Left ventricle myocardium superior (tissue), 1 donor: ENCODE measurements at places on chromosomes 4 and X.

DNA sequence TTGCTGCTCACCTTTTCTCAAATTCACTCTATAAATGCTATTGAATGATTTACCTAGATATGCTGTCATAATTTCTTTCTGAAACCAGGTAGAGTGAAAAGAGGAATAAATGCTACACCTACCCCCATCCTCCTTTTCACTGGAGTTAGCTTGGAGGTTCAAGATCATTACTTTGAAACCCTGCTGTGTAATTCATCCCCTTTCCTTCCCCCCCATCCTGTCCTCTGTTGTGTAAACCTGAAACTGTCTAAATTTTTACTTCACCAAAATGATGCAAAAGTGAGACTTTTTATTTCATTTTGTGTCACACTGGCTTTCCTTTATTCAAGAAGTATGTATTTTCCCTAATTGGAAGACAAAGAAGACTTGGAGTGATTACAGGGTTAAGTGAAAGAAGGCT, 5.4 kb downstream of the ZCCHC18 start:
- no peak for DNase-seq

- no peak for DNase-seq
Measured at GRCh38 chr4:173246719-173247118, 78.1 kb downstream of the GALNT7 start.

GRCh38 chrX:40871385-40872082, 136.2 kb upstream of the MED14 start:
- no peak for DNase-seq

GRCh38 chrX:50614460-50614859, 143.8 kb upstream of the DGKK start:
- no peak for DNase-seq

GRCh38 chrX:142994988-142995387, 30.7 kb upstream of the SPANXN4 start:
- no peak for DNase-seq

GRCh38 chrX:45622538-45622937, 421.9 kb upstream of the DIPK2B start:
- DNase-seq: no peak

DNA sequence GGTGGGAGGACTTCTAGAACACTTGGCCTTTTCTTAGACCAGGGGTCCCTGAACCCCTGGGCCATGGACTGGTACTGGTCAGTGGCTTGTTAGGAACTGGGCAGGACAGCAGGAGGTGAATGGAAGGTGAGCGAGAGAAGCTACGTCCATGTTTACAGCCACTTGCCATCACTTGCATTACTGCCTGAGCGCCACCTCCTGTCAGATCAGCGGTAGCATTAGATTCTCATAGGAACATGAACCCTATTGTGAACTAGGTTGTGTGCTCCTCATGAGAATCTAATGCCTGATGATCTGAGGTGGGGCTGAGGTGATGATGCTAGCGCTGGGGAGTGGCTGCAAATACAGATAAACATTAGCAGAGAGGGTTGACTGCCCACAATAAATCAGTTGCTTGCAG, 100.9 kb upstream of the IGFBP7 start:
- no peak for DNase-seq

GRCh38 chrX:9516635-9517034, 51.8 kb downstream of the TBL1X start:
- DNase-seq: no peak

- DNase-seq: peak; percentile 22
Measured at GRCh38 chr4:1401409-1402020, 4.7 kb downstream of the NKX1-1 start.

DNA sequence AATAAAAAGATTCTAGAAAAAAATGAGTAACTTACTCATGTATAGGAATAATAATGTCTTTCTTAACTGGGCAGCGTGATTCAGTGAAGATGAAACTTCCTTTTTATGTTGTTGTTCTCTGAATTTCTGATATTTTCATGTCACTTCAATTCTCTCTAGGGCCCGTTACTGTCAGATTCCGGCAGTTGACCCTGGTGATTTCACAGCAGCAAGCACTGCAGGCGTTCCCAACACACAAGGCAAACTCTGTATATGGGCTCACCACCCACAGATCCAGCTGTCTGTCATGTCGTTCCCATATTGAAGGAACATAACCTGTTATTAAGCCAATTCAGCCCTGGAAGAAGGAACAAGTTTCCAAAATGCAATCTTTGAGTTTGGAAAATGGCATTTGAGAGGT, 288.3 kb upstream of the GALNTL6 start:
- no peak for DNase-seq

DNA sequence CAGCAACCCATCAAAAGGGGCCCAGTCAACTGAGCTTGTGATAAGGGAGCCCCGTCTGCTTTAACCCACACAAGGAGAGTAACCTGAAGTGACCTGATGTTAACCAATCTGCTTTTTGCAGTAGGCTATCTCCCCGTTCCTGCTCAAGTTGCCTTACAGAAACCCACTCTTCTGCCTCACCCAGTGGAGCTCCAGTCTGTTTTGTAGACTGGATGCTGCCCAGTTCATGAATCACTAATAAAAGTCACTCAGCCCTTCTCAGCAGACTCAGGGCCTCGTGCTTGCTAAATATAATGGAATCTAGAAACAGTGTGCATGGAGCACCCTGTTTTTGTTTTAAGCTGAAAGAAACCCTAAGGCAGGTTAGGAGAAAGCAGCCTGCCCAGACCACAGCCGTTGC, 312.3 kb downstream of the FBXW7 start:
- no peak for DNase-seq

GRCh38 chrX:8887004-8887403, 85.8 kb upstream of the FAM9A start:
- DNase-seq: no peak

- DNase-seq: no peak
Measured at GRCh38 chrX:12825801-12826200, 34.6 kb downstream of the PRPS2 start.

GRCh38 chrX:97308171-97308570, 424.5 kb downstream of the RPA4 start:
- DNase-seq: no peak

DNA sequence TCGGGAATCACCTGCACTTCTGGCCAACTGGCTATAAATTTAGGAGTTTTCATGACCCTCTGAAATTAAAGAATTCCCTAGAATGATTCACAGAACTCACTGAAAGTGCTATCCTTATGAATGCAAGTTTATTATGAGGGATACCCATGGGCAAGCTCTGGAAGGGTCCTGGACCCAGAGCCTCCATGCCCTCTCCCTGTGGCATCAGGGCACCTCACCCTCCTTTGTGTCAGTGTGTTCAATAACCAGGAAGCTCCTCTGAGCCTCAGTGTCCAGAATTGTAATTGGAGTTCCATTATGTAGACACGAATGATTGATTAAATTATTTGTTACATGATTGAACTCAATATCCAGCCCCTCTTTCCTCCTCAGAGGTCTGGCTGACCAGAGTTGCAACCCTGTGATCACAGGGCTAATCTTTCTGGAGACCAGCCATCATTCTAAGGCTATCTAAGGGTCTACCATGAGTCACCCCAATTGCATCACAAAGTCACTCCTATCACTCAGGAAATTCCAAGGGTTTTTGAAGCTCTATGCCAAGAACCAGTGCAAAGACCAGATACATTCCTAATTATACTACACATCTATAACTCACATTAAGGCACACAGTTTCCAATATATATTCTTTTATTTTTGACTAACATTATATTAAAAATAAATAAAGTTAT, 8.9 kb downstream of the ANXA3 start:
- DNase-seq: no peak

DNA sequence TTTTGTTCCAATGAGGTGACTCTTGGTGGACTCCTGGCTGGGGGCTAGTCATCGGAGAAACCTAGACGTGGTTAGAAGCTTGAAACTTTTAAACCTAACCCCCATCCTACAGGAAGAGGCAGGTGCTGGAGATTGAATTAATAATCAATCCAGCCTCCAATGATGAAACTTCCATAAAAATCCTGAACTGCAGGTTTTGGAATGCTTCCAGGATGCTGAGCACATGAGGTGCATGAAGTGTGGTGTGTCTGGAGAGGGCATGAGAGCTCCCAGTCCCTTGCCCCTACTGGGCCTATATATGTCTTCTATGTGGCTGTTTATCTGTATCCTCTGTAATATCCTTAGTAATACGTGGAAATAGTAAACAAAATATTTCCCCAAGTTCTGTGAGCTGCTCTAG, 90.7 kb upstream of the PDHA2 start:
- no peak for DNase-seq

GRCh38 chr4:15040916-15041463, 38.7 kb downstream of the CPEB2 start:
- DNase-seq: no peak

DNA sequence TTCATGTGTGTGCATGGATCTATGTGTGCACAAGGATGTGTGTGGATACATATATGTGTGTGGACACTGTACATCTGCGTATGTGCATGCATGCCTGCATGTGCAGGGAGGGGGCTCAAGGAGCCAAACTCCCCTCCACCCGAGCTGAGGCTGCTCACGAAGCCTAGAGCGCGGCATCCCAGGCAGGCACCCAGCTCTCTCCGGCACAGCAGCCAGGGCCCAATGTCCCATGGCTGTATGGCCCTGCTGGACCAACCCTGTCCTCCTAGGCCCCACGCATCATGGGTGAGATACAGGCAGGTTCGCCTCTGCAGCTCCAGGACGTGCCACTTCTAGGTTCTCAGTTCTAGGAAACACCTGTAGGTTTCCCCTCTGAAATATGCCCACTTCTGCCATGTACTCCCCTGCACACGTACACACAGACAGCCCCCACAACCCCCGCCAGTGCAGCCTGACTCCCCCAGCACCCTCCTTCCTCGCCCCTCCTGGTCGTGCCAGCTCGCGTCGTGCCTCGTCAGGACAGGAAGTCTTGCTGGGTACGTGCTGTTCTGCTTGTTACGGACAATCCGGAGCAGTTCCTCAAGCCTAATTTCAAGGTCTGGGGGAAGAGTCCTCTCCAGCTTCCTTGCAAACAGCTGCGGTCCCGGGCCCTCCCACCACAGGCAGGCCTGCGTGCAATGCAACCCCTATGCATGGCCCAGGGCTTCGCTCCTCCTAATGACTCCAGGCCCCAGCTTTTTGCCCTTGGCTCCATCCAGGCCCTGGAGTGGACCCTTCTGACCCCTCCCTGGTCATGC, 3.2 kb upstream of the ADRA2C start:
- peak; percentile 24 for DNase-seq

DNA sequence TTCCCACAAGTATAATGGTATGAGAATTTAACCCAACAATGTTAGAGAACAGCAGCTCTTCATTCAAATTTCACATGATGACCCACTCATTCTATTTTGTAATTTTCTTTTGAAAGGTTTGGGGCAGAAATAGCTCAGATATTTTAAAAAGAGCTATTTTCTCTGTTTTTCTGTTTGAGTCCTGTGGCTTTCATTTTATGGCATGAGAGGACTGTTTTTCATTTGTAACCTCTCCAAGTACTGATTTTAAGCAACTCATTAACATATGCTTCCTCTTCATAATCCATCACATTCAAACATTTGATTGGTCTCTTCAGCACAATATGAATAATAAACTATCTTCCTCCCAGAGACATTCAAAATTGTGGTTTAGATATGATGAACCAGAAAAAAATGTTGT, 129.0 kb upstream of the TEX13A start:
- no peak for DNase-seq
